ENCODE measurements at places on chromosomes 2 and 18.
A peak's percentile ranks its signal among the peaks of the same experiment; 100 is the strongest.

DNA sequence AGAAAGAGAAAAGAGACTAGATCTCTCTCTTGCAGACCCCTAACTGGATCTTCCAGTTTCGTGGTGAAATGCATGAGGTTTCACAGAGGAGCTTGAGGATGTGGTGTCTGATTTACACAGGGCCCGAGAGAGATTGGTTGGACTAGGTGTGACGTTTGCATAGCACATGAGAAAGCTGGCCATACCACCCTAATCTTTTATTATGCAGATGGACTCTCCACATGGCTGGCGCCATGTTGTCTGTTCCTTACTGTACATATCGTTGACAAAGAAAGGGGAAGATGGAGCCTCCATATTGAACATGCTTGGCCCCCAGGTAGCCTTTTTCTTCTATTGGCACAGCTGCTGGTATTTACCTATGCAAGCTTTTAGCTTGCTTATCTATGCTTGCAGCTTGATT lies 27.5 kb upstream of the PGAP1 start:
- DNase-seq, result no peak

DNA sequence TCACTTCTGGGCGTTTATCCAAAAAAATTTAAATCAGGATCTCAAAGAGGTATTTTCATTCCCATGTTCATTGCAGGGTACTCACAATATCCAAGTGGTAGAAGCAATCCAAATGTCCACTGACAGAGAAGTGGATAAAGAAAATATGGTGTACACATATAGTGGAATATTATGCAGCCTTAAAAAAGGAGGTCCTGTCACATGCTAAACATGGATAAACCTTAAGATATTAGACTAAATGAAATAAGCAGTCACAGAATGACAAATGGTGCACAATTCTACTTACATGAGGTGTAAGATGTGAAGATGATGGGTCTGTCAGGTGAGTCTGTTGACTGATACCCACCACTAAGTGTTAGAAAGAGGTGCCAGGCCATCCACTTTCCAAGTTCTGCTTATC lies 140.6 kb downstream of the THNSL2 start:
- no peak for DNase-seq

DNA sequence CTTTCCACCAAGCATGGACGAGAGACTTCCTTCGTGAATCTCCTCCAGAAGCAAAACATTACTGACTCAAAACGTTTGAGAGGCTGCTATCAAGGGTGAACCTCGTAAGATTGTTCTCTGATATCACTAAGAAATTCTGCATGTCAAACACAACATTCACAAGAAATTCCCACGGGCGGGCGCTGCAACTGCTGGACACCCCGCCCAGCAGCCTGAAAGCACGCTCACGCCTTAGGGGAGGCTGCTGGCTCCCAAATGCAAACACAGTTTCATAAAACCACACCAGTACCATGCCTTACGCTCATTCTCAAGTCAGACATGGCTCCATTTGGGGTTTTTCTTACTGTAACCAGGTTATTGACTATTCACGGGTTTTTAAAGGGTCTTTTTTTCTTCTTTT lies 39.0 kb downstream of the MBP start:
- DNase-seq, result peak; percentile 43

DNA sequence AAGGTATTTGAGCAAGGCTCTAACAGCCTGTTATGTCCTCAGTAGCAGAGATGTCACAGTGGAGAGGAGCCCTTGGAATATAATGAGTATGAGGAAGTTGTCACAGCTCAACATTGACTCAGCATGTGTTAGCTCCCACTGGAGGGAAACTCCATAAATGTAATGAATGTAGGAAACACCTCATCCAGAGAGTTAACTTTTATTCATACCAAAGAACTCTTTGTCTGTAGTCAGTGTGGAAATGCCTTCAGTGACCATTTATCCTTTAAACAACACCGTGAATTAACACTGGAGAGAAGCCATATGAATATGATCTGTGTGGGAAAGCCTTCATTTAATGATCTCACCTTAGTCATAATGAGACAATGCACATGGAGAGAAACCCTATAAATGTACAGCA lies 59.7 kb downstream of the CYP1B1 start:
- DNase-seq, result no peak

- no peak for DNase-seq
Observed at GRCh38 chr2:221205103-221205673, 366.9 kb downstream of the EPHA4 start.

GRCh38 chr2:71064110-71064611 lies 4.3 kb upstream of the NAGK start:
- no peak for DNase-seq

- no peak for DNase-seq
Observed at GRCh38 chr2:212526059-212526458, 12.5 kb downstream of the ERBB4 start.

GRCh38 chr2:201698588-201699226 lies at the start of gene MPP4:
Gene MPP4 (minus strand): TSS chr2:201698644. CDS start chr2:201693954, 4,690 bp downstream.
- no peak for DNase-seq

GRCh38 chr2:143758629-143759330 lies 629.6 kb downstream of the ARHGAP15 start:
- no peak for DNase-seq

- DNase-seq, result no peak
Observed at GRCh38 chr18:10166164-10166807, 252.5 kb downstream of the VAPA start.

GRCh38 chr2:218026676-218027425 lies 24.1 kb upstream of the TNS1 start:
- DNase-seq, result no peak

DNA sequence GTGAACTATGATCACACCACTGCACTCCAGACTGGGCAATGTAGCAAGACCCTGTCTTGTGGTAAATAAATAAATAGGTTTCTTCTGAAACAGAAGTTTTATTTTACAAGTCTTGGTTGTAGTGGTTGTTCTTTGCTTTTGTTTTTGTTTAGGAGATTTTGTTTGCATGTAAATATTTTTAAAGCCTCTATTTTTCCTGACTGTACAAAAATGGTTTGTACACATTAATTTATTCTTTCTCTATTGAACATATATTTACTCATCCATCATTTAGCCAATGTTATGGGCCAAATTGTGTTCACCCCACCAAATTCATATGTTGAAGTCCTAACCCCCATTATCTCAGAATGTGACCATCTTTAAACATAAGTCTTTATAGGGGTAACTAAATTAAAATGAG lies 580.1 kb downstream of the EPHA4 start:
- DNase-seq, result no peak

- DNase-seq, result no peak
Observed at GRCh38 chr2:107006836-107007235, 120.9 kb upstream of the ST6GAL2 start.

DNA sequence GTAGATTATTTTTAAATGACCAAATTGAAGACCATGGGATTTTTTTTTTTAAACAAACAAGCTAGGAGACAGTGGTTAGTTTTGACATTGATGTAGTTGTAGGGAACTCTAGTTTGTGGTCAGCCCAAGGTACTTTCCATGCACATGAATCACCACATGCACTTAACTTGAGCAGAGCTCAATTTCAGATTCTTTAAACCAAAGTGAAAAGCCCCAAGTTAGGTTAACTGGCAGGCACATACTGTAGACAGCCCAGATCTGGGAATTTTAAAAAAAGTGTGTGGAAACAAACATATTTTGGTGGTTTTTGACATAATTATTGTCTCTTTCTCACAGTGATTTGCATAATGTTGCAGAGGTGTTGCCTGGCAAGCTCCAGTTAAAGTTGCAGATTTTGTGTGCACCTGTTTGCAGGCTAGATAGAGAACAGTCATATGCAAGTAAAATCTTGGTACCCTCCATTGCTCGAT lies 88.4 kb downstream of the BCL2L11 start:
- no peak for DNase-seq

DNA sequence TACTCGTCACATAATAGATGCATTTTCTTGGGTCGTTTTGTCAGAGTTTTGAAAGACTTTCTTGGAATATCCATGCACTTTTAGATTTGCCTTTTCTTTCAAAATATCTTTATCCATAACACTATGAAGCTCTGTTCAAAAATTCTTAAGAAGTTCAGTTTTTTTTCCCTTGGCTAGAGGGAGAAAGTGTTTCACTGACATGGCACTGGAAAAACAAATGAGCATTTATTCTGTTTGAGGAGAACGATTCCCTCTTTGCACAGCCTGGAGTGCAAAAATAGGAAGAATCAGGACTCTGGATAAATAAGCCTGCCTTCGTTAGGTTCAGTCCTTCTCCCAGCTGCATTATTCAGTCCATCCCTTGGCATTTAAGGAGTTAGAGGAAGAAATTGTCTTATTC lies 91.0 kb upstream of the RPE start:
- DNase-seq, result no peak

DNA sequence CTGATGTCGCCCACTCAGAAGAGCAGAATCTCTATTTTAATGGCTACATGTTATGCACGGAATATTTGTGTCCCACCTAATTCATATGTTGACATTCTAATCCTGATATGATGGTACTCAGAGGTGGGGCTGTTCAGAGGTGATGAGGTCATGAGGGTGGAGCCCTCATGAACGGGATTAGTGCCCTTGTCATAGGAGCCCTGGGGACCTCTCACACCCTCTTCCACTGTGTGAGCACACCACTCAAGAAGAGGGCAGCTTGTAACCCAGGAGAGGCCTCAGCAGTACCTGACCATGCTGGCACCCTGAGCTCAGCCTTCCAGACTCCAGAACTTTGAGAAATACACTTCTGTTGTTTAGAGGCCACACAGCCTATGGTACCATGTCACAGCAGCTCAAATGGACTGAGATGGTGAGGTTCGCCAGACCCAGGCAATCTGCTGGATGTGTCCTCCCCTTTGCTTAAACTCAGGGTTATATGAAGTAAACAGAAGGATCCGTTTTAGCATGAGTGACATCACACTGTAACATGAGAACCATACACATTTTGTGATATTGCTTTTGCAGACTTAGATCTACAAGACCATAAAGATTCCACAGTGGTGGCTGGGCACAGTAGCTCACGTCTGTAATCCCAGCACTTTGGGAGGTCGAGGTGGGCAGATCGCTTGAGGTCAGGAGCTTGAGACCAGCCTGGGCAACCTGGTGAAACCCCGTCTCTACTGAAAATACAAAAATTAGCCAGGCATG lies 48.7 kb downstream of the ATOH8 start:
- no peak for DNase-seq

DNA sequence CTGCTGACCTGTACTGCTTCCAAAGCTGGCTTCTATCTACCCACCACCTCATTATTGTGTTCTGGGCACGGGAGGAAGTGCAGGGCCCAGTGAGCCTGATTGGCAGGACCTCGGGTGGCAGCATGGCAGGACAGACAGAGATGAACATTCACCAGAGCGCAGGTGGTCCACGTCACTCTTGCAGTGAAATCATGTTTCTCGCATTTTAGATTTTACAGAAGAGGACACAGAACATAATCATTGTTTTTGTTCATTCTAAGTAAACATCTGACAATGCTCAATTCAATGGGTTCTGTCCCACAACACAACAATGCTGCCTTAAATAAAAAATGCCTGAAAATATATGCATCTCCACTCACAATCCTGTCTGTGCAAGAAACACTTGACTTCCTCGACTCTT lies 11.5 kb upstream of the BIN1 start:
- no peak for DNase-seq

GRCh38 chr2:54957321-54957999 lies 92.8 kb downstream of the RTN4 start:
- DNase-seq, result no peak

DNA sequence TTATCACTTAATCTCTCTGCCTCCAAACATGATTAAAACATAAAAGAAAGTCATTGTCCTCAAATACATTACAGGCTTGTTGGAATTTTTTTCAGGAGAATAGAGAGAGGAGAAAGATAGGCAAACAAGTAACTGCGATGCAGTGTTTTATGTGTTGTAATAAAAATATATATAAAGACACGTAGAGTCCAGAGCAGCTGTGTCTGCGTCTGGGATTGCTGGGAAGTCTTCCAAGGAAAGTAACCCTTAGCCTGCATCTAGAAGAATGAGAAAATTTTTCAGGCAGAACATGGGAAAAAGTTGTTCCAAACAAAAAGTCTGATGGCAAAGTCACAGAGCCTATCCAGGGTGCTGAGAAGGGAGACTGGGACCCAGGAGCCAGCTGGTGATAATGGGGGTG lies 91.8 kb upstream of the ST6GAL2 start:
- DNase-seq, result no peak

- DNase-seq, result no peak
Observed at GRCh38 chr18:67961701-67962440, 445.4 kb upstream of the DSEL start.

DNA sequence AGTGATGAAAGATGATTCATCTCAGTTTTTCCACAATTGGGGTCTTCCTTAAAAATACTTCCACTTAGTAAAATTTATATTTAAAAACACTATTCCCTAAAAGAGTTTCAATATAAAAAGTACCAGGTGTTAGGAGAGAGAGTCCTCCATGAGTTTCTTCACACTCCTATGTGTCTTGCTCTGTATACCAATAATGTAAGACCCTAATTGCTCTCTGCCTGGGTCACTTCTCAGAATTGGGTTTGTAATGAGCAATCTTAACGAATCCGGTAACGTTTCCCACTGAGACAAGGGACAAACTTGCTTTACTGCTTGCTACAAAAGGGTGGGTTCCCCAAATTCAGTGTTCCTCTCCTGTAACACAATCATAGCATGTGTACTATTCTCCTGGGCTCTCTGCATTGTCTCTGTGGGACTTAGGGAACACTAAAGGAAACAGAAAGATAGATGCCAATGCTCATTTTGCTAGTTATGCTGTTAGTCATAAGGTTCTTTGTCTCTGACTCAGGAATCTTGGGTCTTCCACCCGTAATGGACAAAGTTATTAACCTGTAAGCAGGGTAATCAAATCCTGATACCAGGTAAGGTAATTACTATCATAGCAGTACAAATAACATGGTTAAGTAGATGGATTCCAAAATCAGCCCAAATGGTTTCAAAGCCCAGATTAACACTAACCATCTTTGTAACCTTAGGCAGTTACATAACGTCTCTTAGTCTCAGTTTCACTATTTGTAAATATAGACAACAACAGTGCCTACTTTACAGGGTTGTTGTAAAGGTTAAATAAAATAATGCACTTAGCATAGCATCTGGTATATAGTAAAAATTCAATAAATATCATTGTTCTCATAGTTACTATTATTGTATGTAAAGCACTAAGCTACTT lies 46.3 kb downstream of the ITSN2 start:
- no peak for DNase-seq

DNA sequence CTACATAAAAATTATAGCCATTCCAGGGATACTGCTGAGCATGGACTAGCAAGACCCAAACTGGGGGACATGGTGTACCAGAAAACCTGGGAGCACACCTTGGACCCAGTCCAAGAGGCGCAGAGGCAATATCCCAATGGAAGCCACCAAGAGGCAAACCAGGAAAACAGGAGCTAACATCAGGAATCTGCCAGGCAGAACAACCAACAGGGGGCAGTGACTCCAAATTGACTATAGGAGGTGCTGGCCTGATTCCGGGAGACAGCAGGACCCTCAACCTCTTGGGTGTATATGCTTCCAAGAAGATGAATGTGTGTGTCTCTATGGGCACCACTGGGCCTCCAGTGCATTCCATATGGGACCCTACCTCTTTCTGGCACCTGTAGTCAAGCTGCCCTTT lies 172.7 kb upstream of the ARL4C start:
- DNase-seq, result no peak

Measured in hematopoietic multipotent progenitor cell treated with erythropoietin and hydrocortisone succinate and interleukin-3 and kit ligand, for 8 days (in vitro differentiated cells).